ENCODE measurements at places on chromosomes 7 and 10.
A peak's percentile ranks its signal among the peaks of the same experiment; 100 is the strongest.

DNA sequence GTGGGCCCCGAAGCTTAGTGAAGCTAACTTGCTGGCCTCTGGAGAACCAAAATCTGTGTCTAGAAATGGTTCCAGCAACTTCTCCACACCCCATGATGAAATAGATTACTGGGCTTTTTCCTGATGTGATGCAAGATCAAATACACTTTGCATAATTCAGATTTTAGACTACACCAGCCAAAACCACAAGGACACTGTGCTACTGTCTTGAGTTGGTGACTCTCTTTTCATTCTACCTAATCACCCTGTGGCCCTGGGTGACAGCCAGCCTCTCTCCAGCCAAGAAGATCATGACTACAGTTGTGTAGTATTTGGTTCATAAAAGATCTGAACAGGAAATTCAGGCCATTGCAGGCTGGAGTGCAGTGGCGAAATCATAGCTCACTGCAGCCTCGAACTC lies 22.2 kb downstream of the AZGP1 start:
- no peak for DNase-seq

DNA sequence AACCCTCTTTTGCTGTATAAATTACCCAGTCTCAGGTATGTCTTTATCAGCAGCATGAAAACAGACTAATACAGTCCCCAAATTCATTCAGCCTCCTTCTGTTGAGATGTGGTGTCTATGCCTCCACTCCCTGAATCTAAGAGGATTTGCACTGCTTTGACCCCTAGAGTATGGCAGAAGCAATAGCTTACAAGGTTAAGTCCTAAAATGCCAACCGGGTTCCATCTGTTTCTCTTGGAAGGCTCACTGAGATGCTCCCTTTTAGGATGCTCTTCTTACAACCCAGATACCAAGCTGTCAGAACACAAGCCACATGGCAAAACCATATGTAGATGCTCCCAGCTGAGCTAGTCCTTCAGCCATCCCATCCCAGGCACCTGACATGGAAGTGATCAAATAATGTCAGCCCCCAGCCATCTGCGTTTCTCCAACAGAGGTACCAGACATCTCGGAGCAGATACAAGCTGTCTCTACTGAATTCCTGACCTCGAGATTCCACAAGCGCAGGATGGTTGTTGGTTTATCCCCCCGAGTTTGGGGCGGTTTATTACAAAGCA lies 20.2 kb downstream of the CALN1 start:
- no peak for DNase-seq

DNA sequence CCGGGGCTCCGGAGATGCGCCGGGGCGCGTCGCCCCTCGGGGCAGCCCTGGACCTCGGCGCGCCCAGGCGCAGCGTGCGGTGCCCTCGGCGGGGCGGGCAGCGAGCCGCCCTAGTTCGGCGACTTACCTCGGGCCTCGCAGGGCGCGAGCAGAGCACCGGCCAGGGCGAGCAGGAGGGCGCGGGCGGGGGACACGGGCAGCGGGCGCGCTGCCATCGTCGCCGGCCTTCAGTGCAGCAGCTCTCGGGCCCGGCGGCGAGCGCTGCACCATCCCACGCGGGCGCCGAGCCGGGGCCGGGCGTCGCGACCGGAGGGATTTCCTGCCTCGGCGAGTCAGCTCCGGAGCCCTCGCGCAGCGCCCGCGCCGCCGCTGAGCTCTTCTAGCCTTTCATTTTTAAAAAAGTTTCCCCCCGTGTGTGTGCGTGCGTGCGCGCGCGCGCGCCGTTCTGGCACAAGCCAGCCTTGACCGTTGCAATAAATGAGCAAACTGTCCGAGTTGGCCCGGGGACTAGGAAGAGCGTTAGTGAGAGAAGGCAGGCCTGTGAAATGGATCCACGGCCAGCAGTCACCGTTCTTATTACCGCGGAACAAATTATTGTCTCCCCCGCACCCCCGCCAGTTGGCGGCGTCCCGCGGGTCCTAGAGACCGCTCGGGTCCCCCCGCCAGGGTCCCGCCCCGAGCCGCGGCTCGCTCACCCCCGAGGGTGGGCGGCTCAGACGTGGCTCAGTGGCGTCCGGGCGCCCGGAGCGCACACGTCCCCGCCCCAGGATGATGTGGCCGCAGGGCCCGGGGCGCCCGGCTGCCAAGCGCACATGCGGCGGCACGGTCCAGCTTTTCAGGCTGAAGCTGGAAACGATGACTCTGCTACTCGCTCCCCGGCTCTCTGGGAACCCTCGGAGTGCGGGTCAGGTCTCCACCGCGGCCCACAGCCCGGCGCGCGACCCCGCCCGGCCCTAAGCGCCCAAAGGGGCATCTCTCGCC lies at the start of gene ADAM12:
ADAM12 (minus strand) TSS at position 547 of the 981 bp plus-strand sequence; CDS start at position 215, 332 bp downstream.
- no peak for DNase-seq

DNA sequence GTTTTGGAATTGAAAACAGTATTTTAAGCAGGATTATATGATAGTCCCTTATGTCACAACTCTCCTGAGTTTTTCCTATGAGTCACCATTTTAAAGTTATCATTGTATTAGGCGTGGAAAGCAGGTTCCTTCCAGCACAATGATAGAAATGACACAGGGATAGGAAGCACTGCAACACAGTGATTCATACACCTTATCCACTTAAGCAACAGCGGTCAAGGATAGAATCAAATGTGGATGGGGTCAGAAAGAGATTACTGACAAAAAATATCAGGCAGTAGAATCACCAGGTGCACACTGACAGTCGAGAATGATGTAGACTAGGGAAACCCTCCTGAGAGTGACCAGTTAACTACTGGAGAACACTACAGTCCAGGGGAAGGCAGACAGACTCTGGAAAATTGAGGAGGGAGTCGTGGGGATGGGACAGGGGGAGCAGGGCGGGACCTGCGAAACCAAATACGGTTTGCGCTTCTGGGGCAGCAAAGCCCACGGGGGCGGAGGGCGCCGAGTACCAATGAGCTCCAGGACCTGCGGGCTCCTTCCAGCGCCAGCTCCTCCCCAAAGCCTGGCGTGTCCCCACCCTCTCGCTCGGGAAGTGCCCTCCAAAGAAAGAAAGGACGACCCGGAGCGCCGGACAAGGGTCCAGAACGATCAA lies 479 bp downstream of the PNPLA8 start:
- no peak for DNase-seq

GRCh38 chr10:116331815-116332214 lies 7.6 kb downstream of the CCDC172 start:
- no peak for DNase-seq

DNA sequence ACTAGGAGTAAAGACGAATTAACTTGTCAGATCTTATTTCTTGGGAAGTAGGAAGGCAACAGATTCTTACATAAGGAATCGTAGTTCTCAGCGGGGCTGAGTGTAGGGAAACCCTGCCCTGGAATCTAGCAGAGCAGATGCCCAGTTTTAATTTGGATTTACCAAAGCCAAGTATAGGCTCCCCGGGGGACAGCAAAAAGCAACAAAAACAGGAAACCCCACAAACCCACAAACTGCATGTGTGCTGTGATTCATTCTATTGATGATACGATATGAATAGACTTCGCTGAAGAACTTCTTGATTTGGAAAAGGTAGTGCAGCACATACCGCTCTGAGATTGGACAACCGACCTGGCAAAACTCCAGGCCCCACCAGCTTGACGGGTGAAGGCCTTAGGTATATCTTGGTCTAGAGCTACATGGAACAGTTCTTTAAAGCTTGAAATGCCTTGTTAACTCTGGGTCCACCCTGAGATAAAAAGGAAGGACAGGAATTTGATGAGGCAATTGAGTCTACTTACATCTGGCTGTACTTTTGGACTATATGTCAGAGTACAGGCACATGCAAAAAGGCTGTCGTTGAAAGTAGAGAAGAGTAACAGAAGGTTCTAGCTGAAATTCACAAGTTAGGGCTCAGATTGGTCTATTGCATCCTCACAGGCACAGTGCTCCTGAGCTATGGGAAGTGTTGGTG lies 49.1 kb downstream of the STRA8 start:
- peak; percentile 12 for DNase-seq

- DNase-seq, result no peak
Observed at GRCh38 chr7:128210036-128210347, 31.1 kb upstream of the LEP start.

DNA sequence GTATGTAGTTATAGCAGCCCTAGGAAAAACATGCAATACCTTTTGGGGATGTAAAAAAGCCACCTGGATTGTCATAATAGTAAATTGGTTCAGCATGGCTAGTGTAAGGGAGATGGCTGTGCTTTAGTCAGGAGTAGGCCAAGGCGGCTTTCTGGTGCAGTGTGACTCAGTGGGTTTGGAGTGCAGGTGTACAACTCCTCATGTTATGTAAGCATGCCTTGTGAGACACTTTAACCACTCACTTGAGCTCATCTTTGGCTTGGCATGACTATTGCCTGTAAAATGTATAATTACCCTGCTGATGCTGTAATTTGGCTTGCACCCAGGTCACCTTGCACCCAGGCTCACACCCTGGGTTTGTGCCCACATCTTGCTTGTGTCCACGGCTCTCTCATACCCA lies 239.2 kb upstream of the GLI3 start:
- no peak for DNase-seq

DNA sequence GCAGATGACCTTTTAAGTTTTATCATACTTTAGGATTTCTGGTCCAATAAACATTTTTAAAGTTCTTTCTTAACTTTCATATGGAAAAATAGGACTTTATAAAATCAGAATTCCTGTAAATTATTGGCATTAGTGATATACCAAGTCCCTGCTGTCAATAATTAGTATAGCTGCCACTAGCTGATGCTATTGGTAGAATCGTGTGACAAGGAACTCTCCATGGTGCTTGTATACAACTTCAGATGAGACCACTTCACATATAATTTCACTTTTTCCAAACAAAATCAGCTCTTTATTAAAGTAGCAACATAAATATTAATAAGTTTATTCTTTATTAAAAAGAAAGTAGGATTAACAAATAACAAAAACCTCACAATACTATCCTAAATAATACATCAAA lies 49.9 kb downstream of the ZNF800 start:
- no peak for DNase-seq

- no peak for DNase-seq
Observed at GRCh38 chr7:67588631-67589030, 592.0 kb downstream of the TYW1 start.

GRCh38 chr10:7082967-7083366 lies 327.9 kb downstream of the SFMBT2 start:
- no peak for DNase-seq

DNA sequence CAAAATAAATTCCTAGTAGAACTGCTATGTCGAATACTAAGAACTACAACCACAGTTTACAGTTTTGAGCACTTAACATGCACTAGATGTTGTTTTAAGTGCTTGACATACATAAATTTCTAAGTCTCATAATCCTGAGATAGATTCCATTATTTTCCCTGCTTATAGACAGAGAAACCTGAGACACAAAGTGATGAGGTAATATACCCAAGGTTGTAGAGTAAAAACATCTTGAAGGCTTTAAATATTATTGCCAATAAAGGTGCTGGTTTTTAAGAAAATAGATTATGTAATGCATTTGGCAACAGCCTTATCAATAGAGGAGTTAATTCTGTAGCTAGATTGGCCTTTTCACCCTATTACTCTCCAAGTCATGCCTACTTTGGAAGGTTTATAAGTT lies 48.2 kb downstream of the PLEKHA8 start:
- DNase-seq, result no peak
